Left renal cortex interstitium (tissue), 4 donors: ENCODE measurements at places on chromosomes 2 and 18.

DNA sequence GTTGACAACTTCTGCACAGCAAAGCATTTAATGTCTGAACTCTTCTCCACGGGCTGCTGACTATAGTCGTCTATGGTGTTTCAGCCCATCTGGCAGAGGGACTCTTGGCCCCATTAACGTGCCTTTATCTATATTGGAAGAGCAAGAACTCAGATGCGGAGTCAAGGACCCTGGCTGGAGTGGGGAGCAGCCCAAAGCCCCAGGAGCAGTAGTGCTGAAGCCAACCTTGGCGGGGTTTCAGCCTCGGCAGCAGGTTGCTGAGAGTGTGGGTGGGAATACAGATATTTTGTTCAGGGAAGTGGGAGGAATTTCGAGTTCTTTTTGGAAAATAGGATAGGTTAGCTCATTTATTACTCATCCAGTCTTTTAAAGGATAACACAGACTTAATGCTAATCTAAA is 34.2 kb downstream of the TMEM17 start:
- no peak for DNase-seq

- no peak for DNase-seq
Observed at GRCh38 chr2:169258045-169258601, 104.2 kb downstream of the LRP2 start.

DNA sequence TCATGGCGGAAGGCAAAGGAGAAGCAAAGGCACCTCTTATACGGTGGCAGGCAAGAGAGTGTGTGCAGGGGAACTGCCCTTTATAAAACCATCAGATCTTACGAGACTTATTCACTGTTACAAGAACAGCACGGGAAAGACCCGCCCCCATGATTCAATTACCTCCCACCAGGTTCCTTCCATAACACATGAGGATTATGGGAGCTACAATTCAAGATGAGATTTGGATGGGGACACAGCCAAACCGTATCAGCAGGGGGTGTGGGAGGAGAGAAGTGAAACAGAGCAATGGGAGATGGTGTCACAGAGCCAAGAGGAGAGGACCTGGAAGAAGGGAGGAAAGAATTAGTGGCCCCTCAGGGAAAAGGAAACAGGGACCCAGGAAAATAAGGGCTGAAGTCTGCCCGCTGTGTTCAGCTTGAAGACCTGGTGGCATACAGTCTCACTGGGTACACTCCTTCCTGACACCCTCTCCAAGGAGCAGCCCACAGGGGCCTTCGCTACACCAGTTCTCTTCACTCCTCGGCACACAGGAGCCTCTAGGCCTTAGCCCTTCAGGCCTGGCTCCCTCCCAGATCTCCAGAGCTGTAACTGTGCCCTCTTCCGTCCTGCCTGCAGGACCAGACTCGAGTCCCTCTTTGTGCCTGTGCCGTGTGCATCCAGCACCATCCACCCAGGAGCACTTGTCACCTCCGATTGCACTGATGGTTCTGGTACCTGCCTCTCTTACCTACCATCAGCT is 262.1 kb downstream of the EIPR1 start:
- DNase-seq = no peak

- DNase-seq = no peak
Observed at GRCh38 chr2:109226128-109226527, 97.1 kb downstream of the SH3RF3 start.

GRCh38 chr2:16625201-16625729 is 40.4 kb downstream of the CYRIA start:
- DNase-seq = no peak

DNA sequence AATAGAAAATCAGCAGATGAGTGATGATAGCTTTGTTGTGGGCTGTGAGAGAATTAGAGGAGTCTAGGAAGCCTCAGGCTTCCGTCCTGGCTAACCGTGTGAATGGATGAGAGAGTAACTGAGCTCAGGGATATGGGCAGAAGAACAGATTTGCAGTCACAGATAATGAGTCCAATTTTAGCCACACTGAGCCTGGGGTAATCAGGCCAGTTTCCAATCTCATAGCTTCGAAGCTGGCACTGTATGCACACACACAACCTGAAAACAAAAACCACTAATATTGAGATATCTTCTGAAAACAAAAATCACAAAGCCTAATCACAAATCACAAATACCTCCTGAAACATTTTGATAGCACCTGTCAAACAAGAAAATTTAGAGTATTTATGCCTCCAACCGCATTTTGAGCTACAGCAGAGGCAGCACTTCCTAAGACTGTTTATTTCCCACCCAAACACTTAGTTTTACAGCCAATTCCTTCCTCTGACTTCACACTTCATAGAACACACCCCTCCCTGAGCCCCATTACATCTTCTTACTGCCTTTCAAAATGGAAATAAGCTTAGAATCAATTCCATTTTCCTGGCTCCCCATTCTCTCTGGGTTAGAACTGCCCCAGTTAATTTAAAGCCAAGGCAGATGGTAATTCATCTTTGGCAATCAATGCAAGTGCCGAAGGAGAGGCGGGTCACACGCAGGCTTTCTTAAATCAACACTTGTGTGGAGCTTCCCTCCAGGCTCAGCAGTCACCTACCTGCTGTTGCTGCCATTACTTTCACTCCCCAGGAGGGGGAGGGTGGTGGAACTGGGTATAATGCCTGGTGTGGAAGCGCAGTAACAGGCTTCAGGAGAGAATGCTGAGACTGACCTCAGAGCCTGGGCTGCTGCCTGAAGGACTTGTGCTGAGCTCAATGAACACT is 18.9 kb downstream of the TTR start:
- peak; percentile 19 for DNase-seq

DNA sequence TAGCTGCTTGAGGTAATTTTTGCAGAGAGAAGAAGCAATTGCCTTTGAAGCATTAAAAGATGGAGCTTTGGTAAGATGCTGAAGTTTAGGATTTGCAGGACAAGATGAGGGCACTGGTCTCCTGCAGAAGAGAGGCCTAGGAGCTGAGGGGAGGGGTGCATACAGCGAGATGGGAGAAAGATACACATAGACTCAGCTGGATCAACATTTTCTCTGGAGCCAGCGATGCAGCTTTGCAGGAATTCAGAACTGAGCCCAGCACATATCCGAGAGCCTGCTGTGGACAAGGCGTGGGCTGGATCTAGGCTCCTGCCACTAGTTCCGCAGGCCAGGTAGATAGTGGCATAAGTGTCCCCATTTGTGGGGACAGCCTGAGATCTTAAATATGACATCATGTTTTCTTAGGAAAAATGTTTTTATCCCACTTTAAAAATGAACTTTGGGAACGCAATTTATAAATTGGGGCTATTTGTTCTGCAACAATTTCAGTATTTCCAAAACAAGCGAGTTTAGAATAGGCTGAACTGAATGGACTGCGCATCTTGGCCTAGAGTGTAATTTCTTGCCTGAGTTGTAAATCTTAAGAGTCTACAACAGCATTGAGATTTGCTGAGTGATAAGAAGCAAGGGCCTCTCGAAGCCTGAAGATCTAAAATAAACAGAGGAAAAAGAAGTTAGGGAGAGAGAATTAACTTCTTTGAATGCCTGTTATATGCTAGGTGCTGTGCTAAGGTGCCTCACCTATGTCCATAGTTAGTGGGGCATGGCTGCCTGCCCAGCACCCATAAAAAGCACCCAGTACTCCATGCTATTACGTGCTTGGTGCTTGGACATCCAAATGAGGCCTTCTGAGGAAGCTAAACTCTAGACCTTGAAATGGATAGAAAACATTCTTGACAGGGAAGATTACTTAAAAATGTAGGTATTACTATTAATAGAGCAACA is 17.3 kb downstream of the GRHL1 start:
- DNase-seq = no peak

- DNase-seq = no peak
Observed at GRCh38 chr18:78514910-78515670, 464.5 kb upstream of the SALL3 start.

GRCh38 chr2:238743243-238744065 is 104.4 kb upstream of the TWIST2 start:
- DNase-seq = peak; percentile 14

DNA sequence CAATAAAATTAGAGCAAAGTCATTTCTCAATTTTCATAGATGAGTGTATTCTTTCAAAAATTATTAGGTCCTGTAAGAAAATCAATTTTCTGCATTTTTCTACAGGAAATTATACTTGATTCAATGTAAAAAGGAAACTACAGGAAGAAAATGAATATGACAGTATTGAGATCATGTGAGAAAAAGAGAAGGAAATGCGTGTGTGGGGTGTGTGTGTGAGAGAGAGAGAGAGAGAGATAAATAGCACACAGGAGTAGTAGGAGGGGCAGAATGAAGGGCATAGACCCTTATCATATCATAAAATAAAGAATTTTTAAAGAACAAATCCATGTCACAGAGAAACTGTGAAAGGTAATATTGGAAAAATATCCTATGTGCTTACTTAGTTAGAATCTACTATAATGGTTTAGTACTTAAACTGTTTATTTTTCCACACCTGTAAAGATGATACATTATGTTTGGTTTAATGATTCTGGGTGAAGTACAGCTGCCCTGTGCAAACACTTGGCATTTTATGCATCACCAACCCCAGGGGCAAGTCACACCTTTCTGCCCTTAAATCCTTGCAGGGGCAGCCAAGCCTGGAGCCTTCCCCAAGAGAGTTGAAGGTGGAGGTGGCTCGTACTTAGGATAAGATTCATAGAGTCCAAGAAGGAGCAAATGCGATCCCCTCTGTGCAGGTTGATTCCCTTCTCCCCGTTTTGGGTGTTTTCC is 276.4 kb downstream of the TGIF1 start:
- DNase-seq = no peak

GRCh38 chr2:222548992-222549391 is 106.9 kb downstream of the FARSB start:
- no peak for DNase-seq

DNA sequence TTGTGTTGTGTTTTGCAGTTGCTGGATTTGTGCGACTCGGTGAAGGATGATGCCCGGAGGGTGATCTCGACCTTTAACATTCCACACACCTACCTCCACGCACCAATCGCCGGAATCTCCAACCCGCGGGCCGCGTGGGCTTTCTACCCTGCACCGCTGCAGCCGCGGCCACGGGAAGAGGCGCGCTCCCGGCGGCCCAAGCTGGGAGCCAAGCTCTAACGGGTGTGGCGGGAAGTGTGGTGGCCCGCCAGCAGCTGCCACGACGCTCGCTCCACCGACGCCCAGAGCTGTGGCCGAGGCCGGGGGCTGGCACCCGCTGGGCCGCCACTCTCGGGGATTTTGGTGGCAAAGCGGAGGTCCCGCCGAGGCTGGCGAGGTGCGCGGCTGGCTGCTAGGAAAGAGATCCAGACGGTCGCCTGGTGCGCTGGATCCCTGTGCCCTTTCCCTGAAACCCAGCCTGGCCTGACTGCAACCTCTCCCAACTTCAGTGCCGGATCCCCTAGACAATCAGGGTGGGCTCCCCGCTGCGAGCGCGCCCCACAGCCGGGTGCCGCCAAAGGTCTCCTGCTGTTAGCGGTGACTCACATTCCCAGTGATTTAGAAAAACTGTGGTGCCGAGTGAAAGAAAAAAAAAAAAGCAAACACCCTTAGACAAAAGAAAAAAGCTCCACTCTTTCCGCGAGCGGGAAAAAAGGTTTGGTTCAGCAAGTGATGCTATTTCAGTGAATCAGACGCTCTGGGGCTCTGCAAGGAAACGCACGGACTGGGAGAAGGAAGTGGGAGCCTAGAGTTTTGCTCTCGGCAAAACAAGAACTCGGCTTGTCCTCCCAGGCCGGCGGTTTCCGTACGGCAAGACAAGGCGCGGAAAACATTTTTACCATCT is 2.9 kb upstream of the BCL2L11 start:
- DNase-seq = peak; percentile 10

GRCh38 chr2:8448824-8449556 is 232.9 kb upstream of the ID2 start:
- DNase-seq = no peak

GRCh38 chr2:10392951-10393639 is 55.0 kb downstream of the ODC1 start:
- no peak for DNase-seq

DNA sequence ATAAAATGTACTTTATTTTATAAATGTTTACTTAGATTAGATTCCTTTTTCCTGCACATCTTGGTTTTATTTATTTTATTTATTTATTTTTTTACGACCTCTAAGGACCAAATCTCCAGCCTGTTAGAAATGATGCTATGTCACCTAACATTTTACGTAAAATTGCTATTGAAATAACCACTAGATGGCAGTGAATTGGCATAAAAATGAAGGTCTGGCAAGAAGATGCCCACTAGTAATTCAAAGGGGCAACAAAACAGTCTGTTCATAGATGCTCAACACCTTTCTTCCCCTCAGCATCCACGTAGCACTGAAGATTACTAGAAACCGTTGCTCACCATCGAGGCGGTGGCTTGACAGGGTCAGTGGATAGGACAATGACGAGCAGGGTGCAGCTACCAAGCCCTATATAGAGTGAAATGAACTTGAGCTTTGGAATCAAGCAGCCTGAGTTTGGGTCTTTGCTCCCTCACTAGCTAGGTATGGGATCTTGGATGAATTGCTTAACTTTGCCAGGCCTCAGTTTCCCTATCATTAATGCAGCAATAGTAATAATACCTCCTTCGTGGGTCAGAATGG is 128.7 kb upstream of the L3MBTL4 start:
- no peak for DNase-seq

GRCh38 chr18:9404565-9405060 is 70.0 kb downstream of the TWSG1 start:
- DNase-seq = no peak

DNA sequence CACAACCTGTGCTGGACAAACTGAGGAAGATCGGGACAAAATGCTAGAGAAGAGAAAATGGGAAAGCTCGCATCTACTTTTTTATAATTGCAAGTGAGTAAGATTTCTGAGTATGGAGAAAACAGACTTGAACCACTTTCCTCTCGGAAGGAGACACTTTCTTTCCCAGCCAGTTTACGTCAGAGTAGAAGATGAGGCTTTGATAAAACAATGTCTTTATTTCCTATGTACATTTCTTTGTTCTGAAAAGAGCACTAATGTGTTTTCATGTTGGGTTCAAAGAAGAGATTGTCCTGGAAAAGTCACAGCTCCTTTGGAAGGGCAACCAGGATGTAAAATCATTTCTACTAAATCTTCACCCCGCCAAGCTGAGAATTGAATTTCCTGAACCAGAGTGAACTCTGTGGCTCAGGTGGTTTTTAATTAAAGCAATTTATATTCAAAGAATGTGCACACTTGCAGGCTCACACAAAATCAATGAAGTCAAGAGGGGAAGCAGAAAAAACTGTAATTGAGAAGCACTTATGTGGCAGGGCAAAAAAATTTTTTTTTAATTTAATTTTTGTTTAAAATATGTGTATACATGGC is 23.4 kb upstream of the ITGA6 start:
- DNase-seq = no peak
